ENCODE measurements at places on chromosomes 3 and 15. TPM values are rescaled to one million over a fixed set of nuclear protein-coding genes. Genes with fewer than 3 reads are reported as not detected.

DNA sequence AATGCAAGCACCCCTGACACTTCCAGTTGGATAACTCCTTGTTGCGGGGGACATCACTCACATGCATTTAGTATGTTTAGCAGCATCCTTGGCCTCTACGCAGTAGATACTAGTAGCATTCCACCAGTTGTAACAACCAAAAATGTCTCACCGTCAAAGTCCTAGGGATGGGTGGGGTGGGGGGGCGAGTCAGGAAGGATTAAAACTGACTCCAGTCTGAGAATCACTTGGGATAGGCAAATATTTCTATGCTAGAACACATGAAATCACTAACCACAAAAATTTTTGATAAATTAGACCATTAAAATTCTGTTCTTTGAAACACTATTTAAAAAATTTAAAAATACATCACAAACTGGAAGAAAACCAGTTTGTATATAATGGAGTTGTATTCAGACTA is 18.0 kb downstream of the ICE2 start:
- no peak for DNase-seq

DNA sequence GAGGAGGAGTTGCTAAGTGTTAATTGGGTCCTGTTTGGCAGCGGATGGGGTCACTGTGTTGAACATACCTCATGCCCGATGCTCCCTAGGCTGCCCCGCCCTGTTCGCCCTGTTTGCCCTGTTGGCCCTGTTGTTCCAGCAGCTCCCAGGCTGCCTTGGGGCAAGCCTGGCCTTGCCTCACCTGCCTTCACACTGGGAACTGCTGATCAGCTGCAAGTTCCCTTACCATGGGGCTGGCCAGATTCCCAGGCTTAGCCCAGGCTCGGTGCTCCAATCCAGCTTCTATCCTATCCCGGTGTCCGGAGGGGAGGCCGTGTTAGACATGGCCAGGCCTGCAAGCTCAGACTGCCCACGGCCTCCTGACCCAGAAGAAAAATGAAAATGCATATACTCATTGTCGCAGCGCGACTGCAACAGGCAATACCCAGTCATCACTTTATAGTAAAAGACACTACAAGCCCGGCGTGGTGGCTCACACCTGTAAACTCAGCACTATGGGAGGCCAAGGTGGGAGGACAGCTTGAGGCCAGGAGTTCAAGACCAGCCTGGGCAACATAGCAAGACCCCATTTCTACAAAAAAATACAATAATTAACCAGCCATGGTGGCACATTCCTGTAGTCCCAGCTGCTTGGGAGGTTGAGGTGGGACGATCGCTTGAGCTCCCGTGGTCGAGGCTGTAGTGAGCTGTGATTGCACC is 42.9 kb upstream of the ZNF710 start:
- DNase-seq = no peak

- no peak for DNase-seq
Measured at GRCh38 chr3:74267131-74267530, 347.3 kb downstream of the CNTN3 start.

DNA sequence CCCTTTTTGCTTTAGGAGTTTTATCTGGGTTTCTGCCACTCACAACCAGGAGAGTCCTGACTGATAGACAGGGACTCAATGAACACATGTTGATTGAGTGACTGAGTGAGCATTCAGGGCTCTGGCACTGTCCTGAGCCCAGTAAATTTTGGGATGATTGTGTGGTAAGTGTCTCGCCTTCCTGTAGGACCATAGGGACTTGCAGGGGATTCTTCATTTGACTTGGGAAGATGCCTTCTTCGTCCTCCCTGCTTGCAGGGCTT is 22.3 kb upstream of the FLNB start:
- DNase-seq = no peak

DNA sequence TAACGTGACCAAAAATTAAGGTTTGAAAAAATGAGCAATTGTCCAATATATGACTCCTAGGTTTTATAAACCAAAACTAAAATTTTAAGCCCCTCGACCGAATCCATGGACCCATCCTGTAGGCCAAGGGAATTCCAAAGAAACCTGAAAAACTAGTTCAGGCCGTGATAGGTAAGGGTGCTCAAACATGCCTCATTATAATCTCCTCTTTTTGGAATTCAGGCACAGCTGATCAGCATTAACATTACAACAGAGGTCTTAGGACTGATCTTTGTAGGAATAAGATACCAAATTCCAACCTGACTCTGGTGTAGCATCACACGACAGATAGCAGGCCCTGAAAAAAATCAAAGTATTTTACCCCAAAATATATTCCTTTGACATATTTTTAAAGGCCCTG is 155.7 kb downstream of the NEK10 start:
- DNase-seq = no peak

DNA sequence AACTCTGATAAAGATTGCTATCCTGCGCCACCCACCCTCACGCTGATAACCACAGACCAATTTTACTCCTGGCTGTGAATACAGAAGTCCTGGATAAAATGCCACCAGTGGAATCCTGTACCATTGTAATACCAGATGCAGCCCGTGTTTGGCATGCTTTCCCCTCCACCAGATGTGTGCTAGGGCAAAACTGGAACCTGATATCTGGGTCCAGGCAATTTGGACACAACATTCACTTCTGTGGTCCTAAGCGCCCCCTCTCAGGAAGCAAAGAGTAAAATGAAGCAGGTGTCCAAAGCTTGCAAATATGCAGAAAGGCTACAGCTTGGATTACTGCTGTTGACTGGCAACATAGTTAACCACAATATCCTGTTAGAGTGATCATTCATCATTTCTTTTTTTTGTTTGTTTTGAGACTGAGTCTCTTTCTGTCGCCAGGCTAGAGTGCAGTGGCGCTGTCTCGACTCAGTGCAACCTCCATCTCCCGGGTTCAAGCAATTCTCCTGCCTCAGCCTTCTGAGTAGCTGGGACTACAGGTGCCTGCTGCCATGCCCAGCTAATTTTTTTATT is 32.8 kb downstream of the LOXL1 start:
- DNase-seq = peak; percentile 77

DNA sequence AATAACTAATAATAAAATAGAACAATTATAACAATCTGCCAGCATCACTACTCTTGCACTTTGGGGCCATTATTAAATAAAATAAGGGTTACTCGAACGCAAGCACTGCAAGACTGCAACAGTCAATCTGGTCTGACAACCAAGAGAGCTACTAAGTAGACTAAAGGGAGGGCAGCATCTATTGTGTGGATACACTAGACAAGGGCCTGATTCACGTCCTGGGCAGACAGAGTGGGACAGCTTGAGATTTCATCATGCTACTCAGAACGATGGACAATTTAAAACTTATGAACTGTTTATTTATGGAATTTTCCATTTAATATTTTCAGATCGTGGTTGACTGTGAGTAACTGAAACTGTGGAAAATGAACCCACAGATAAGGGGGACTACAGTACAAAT is 39.5 kb downstream of the TNIK start:
- no peak for DNase-seq

DNA sequence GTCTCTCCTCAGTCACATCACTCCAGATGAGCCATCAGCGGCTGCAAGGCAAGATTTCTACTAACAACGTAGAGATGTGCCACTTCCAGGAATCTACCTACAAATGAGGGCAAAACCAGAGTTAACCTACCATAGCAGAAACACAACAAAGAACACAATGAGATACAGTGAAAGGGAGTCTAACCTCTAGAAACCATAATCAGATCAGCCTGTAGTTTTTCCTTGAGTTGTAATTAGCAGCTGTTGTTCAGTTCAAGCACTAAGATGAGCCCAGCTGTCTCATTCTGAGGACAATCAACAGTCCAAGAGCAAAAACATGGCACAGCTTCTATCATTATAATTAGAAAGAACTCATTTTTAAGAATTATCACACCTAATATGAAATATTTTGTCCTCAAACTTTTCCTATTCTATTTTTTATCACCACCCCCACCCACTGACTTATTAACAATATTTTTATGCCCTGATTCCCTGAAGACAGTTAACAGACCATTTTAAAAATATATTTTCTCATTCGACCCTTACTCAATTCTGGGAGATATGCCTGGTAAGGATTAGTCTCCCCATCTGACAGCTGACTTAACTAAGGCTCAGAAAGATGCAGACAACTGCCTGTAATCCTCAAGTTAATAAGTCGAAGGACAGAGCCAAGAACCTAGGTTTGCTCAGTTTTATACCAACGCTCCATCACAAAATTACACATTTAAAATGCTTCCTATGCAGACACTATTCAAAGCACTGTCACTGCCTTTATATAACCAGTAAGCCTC is 50.1 kb downstream of the MAGI1 start:
- no peak for DNase-seq

DNA sequence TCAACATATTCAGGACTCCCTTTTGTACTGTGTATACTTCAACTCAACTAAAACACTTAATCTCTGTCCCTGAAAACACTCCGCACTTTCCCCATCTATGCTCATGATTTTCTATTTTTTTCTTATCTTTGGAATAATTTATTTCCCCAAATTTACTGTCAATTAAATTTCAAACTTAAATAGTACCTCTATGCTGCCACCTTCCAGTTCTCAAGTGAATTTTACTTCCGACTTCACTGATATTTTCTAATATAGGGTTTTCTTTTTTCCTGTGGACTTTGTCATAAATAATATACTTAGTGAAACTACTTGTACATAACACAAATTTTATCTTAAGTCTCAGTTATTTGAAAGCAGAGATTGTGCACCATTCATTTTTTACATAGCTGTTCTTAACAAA is 1303.3 kb downstream of the OTOL1 start:
- DNase-seq = no peak

DNA sequence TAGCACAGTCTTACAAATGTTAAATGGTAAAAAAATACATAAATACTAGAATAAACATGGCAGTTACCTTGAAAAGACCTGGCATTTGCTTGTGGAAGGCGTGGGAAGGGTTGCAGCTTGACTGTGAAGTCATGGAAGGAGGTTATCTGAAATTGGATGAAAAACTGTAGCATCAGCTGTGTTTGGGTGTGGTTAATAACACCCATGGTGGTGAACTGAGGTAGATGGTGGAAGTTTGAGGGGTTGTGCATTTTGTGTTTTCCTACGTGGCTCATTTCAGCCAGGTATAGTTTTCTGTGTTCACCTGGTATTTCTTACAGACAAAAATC is 46.5 kb downstream of the PSMD6 start:
- no peak for DNase-seq

- no peak for DNase-seq
Measured at GRCh38 chr3:141384157-141384556, 15.9 kb downstream of the ZBTB38 start.

DNA sequence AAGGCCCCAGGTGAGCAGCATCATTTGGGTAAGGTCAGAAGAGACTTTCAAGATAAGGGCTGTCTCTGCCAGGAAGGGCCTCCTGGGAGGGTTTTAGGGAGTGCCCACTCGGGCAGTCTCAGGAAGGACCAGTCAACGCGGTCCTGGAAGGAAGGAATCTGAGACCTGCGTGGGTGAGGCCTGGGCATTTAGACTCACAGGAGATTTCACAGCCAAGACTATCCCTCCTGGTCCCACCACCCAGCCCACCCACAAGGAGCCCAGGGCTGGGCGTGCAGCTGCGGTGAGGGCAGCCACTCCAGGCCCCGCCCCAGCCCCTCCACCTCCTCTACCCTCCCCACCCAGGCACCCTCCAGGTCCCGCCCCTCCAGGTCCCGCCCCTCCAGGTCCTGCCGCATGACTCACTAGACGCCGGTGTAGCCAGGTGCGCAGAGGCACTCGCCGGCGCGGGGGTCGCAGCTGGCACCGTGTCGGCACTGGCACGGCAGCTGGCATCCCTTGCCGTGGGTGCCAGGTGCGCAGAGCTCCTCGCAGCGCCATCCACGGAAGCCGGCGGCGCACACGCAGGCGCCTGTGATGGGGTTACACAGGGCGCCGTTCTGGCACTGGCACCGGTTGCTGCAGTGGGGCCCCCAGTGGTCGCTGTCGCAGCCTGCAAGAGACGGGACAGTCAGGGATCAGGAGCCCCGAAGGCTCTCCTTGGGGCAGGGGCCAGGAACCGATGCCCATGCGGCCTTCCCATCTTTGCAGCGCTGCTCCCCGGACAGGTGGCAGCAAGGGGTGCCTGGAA is 112.7 kb downstream of the RAB11A start:
- peak; percentile 75 for DNase-seq

GRCh38 chr3:148265841-148266240 is 431.9 kb upstream of the AGTR1 start:
- no peak for DNase-seq

- DNase-seq = no peak
Measured at GRCh38 chr15:55989383-55989782, 4.0 kb downstream of the NEDD4 start.

- DNase-seq = no peak
Measured at GRCh38 chr3:99872923-99873254, 55.2 kb downstream of the CMSS1 start.

- DNase-seq = no peak
Measured at GRCh38 chr15:81023483-81024264, 23.0 kb downstream of the TLNRD1 start.

GRCh38 chr15:41133454-41133853 is 17.4 kb upstream of the INO80 start:
- DNase-seq = no peak

DNA sequence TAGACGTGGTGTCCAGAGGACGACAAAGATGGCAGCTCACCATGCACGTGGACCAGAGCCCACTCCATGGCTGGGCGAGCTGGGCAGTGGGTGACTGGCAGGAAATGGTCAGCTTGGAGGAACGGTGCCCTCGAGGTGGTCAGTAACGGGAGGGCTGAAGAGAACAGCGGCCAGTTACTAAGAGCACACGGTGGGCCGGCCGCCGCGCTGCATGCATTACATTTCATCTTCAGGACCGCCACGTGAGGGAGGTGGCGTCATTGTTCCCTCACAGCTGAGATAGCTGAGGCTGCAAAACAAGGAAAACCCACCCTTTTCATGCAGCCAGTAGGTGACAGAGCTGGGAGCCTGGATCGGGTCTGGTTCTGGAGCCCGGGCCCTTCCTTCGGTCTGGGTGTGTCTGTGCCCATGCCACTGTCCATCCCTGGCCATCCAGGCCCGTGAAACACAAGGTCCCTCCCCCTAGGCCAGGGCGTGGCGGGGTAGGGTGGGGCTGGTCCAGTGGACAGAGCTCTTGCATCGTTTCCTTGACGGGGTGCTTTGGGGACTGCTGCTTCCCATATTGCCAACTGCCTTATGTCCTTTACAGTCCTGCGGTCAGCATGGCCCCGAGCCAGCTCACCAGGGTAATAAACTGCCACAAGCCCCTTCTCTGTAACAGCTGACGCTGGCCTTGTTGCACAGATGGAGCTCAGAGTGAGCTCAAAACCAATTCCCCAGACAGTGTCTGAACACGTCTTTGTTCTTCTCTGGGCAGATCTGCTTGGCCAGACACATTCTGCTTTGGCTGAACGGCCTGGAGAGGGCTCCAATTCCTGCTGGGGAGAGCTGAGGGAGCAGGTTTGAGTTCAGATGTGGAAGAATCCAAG is 51.8 kb downstream of the RGMA start:
- no peak for DNase-seq

GRCh38 chr3:45119824-45120358 is 26.3 kb downstream of the CDCP1 start:
- no peak for DNase-seq

Gene RARB
- total RNA-seq = not detected

Gene SHF
- total RNA-seq = 2.5 TPM

Gene DYNLT2B
- 25.5 TPM for total RNA-seq

Gene MYO5C
- total RNA-seq = 4.1 TPM

Gene TGM4
- total RNA-seq = not detected

Gene SEMA3F
- total RNA-seq = 0.84 TPM

Gene MITF
- not detected for total RNA-seq
